T-helper 1 cell (primary cell): ENCODE measurements at places on chromosomes 12 and 14.

- DNase-seq, result no peak
Observed at GRCh38 chr14:84804895-84805294, 725.0 kb upstream of the FLRT2 start.

GRCh38 chr14:66575014-66575413 is 67.1 kb downstream of the GPHN start:
- DNase-seq, result no peak

GRCh38 chr14:97219431-97220017 is 422.3 kb downstream of the VRK1 start:
- no peak for DNase-seq

- no peak for DNase-seq
Observed at GRCh38 chr14:54708982-54709381, 142.1 kb downstream of the SAMD4A start.

DNA sequence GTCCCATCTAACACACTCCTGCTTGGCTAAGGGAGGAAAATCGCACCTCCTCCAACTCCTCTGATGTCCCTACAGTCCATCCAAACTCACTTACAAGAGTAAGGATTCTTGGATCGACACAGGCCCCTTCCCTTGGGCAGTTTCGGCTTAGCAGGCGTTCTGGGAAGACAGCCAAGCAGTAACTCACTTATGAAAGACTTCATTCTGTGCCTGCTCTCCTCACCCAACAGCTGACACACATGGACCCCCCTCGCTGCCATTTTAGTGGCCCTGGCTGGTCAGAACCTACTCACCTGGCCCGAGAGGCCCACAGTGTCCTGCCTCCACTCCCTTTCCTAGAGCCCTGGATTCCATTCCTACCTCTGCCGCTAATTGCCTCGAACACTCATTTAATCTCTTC is 52.3 kb upstream of the BCL2L14 start:
- no peak for DNase-seq

- DNase-seq, result no peak
Observed at GRCh38 chr14:90850487-90850886, 34.3 kb upstream of the TTC7B start.

DNA sequence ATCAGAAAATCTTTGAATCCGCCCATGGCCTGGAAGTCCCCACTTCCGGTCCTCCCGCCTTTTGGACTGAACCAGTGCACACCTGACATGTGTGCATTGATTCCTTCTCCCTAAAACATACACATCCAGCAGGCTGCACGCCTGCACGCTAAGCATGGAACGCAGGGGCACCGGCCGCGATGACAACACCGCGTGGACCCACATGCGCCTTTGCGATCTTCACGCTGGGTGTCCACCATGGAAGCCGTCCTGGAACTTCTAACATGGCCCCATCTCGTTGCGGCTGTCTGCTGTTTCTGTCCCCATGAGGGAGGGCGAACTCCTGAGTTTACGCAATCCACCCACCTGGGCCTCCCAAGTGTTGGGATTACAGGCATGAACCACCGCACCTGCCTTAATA is 73.7 kb downstream of the GALNT9 start:
- no peak for DNase-seq

GRCh38 chr12:58395470-58395869 is 454.1 kb downstream of the ATP23 start:
- no peak for DNase-seq

DNA sequence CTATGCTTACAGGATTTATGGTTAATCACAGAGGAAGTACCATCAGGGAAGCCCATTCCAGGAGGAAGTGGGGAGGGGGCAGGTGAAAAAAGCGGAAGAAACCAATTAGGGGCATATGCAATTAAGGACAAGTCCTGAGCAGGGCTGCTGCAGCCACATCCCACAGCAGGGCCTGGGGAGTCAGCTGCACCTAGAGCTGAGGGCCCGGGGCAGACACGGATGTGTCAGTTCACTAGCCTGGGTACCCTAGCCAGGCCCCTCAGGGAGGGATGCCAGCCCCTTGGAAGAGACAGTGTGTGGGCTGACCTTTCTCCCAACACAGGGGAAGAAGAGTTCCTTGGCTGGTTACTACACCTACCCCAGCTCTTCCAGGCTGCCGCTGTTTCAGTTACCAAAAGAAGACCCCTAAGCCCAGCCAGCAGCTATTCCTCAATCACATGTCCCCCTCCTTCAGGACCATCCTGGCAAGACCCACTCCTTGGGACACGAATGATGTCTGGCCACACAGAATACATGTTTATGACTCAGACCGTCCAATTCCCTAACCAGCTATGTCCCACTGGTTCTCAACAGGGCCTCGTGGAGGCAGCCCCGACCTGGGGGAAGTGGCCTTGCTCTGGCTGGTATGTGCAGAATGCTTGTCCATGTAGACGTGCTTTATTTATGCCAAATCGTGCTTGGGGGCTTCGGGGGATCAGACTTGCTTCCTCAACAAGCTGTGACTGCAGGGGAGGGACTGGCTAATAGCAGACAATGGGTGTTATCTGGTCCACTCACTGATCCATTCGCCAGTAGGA is 133.7 kb upstream of the RTL1 start:
- DNase-seq, result no peak

GRCh38 chr12:480831-481816 is 21.4 kb downstream of the B4GALNT3 start:
- no peak for DNase-seq

GRCh38 chr12:62210422-62210821 is 49.8 kb upstream of the USP15 start:
- peak; percentile 2 for DNase-seq

DNA sequence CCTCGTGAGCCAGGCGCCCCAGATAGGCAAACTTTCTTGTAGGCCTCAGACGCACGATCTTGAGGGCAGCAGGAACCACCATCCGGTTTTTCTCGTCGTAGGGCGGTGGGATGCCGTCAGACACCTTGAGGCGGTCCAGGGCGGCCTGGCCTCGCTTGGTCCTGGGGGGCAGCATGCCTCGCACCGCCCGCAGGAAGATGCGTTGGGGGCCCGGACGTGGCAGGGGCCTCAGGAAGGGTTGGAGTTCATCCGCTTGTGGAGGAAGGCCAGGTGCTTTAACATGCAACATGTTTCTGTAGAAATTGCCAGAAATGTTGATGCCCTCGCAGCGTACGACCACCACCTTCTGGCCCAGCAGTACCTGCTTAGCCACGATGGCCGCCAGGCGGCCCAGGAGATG is 5.5 kb upstream of the TSPAN9 start:
- no peak for DNase-seq

DNA sequence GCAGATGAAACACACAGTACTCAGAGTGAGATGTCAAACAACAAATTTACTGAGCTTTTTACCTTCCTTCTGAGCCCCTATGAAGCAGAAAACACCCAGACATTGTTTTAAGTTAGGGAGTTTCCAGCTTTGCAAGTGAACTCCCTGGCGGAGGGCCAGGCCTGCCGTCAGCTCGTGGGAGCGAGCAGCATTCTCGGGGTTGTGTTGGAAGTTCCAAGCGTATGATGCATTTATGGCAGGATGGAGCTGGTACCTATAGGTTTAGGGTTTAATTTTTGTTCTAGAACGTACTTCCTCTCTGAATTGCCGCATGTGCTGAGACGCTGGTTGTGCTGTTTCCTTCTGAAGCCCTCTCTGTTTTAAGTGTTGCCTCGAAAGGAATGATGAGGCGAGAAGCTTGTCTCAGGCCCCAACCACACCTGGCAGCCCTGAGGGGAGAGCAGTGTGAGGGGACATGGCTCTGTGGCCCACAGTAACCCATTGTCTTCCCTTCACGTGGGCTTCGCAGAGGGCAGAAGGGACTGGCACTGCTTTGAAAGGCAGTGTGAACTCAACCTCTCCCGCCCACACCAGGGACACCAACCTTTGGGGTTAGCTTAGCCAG is 76.6 kb downstream of the SSPN start:
- no peak for DNase-seq

DNA sequence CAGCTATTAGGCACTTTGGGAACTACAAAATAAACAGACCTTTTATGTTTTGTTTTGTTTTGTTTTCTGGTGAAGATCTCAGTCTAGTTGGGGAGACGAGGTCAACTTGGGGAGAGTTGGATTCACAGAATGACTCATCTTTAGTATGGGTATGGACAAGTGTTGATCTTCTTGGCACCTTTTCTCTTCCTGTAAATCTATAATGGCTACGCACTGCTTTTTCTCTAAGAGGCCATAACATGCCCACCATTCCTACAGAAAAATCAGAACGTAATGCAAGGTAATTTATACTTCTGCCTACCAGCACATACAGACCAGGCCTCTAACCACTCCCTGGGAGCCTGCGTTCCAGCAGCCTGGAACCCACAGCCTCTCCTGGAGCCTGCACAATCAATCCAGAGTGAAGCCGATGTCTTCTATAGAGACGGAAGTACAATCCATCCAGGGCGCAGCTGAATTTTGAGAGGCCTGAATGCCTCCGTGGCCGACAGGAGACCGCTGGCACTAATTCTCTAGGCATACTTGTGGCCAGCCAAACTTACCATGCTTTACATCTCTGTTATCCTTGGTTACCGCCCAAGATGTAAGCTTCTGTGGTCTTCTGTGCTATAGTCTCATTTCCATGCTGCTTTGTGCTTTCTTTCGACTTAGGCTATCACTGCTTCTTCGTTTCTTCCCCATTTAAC is 717 bp downstream of the PPHLN1 start:
- no peak for DNase-seq

DNA sequence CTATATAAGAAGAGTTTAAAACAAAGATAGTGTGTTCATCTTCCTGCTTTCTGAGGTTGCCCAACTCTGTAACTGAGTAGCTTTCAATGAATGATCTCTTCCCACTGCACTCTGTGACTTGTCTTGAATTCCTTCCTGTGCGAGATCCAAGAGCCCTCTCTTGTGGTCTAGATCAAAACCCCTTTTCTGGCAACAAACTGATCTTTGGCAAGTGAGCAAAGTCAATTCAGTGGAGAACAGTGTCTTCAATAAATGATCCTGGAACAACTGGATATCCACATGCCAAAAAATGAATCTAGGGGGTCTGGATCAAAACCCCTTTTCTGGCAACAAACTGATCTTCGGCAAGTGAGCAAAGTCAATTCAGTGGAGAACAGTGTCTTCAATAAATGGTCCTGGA is 8.5 kb downstream of the CFAP54 start:
- no peak for DNase-seq

DNA sequence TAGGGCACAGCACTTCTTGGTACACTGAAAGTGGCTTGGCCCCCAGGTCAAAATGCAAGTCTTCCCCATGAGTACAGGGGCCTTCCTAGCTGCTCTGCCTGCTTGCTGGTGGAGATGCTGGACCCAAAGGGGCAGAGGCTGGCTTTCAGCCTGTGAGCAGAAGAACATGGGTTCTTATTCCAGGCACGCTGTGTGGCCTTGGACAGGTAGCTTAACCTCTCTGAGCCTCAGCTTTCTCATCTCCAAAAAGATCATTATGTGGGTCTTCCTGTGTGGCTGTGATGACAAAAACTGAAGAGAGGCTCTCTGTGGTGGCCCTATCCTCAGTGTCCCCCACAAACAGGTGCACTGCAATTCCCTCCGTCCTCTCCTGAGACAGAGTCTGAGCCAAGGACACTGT is 45.6 kb upstream of the TUNAR start:
- DNase-seq, result no peak

DNA sequence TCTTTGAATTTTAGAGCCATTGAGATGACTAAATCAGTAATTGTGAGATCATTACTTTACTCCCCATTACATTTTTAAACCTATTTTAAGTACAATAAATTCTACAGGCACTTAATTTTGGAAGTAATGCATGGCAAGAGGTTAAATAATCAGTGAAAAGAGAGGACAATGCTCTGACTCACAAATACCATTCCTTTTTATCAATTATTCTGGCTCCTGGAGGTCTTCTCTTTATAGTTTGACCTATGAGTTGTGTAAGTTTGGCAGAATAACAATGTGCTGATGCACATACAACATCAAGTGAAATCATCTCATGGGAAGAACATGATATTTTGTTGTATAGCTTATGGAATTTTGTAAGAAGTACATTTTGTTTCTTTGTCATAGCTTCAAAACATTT is 166.7 kb downstream of the TMTC3 start:
- DNase-seq, result no peak

- no peak for DNase-seq
Observed at GRCh38 chr12:55631056-55631455, 5.6 kb upstream of the OR10P1 start.

DNA sequence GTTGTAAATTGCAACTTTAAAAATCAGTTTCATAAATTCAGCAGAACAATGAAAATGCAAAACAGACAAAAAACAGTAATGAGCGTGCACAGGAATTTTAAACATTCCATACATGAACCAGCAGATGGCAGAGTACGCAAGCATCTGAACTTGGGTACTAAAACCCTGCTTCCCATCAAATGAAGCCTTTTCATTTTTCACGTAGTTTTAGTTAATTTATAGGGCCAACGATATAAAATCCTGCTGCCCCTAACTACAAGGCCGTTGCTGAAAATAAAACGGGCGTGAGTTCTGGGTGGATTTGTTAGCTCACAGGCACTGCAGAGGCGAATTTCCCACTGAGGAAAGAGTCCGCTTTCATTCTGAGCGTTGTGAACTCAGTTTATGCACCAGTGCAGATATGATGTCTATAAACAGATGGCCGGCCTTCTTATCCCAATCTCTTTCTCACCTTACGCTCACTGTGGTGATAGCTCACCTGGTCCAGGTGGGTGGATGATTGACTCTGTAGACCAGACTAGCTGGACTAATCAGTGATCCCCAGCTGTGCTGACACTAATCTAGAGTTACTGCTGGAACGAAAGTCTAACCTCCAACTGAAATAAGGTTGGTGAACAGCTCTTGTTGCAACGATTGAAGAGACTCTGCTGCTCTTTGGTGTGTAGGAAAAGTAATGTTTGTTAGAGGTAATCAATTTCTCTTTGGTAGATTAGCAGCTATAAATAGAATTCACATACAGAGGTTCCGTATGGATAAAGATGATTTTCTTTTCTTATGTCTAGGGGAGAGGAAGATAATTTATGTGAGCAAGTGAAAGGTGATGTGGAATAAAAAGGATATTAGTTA is 89.2 kb downstream of the PDZRN4 start:
- no peak for DNase-seq

DNA sequence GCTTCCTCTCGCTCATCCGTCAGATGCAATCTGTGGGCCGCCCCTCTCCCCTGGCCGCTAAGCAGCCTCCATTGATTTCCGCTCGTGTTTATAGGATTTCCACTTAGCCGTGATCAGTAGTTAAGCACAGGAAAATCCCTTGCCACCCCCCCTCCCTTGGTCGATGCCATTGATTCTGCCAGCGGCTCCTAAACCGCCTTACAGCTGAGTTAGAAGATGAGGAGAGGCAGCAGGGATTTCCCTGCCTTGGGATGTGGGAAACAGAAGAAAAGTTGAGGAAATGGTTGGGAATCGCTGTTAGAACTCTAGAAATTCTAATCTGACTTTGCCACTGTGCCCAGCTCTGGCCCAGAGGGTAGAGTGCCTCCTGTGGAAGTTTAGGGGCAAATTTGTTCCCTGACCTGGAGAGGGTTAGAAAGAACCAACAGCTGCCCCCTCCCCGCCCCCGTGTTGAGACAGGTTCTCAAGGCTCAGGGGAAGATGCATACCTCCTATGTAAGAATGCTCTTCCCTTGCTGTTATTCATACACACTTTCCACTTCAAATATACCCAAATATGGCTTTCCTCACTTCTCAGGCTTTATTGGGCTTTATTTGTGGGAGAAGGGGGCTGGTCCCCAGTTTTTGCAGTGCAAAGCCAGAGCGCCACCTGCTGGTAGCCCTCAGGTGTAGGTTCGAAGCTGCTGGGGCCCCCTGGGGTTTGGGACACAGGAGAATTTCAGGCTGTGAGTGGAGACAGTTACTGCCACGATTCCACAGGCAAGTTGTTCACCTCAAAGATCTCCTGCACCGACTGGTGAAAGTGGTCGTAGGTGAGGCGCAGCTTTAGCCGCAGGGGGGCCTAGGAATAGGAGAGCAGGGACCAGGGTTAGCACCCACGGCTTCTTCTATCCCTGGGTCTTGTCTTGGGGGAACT is 3.2 kb downstream of the THTPA start:
- peak; percentile 62 for DNase-seq
